ENCODE measurements at places on chromosomes 6 and 20. TPM values are rescaled to one million over a fixed set of nuclear protein-coding genes. Genes with fewer than 3 reads are reported as not detected.

Gene JPH2
- 156 TPM for total RNA-seq

Gene GSTA2
- total RNA-seq: not detected

Gene ADTRP
- not detected for total RNA-seq

Gene WFDC5
- total RNA-seq: not detected

Gene EYS
- total RNA-seq: not detected

Gene SLC17A5
- 4.2 TPM for total RNA-seq

Gene VWA7
- 19.1 TPM for total RNA-seq

Gene SEMG1
- total RNA-seq: not detected

Gene HTR1B
- not detected for total RNA-seq

GRCh38 chr20:50913690-50914375 lies 17.4 kb downstream of the ADNP start:
- DNase-seq: no peak

- DNase-seq: no peak
Observed at GRCh38 chr6:121158438-121158837, 175.8 kb downstream of the TBC1D32 start.

DNA sequence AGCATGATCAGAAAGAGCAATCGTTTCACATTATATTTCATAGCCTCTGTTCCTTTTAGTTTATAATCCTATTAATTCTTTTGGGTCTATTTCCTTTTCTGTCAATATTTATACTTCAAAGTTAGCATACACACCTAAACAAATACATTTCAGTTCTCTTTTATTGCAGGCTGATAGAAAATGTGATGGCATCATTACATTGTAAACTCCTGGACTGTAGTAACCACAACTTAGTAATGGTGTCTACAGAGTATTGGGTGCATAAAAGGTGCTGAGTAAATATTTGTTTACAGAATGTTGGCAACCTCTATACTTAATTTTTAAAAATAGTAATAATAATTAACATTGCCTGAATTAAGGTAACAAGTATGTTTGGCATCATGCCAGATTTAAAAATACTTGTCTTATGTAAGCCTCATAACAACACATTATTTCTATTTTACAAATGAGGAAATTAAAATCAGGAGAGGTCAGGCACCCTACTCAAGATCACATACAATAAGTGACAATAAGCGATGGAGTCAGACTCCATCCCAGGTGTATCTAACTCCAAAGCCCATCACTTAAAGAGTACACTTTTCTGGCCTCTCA lies 195.0 kb downstream of the UBE3D start:
- DNase-seq: no peak

GRCh38 chr6:54515713-54516112 lies 207.5 kb downstream of the TINAG start:
- DNase-seq: no peak

- DNase-seq: no peak
Observed at GRCh38 chr6:142155091-142155490, 8.0 kb downstream of the VTA1 start.

DNA sequence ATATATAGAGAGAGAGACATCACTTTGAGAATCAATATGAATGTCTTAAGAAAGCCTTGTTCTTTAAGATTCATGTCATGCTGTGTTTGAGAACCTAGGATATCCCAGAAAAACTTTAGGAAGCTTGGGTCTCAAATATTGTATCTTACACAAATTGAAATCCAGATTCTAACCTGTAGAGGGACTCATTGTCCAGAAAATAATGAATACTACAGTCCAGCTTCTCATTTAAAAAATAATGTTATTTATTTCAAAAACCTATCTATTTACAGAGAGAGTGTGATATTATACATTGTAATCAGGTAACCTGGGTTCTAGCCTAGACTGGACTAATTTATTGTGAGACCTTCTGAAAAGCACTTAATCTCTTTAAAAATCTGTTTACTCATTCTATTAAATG lies 4.2 kb downstream of the RFX6 start:
- no peak for DNase-seq

- DNase-seq: no peak
Observed at GRCh38 chr6:11484441-11484840, 53.1 kb upstream of the TMEM170B start.

- no peak for DNase-seq
Observed at GRCh38 chr20:60001108-60001507, 42.9 kb downstream of the CDH26 start.

DNA sequence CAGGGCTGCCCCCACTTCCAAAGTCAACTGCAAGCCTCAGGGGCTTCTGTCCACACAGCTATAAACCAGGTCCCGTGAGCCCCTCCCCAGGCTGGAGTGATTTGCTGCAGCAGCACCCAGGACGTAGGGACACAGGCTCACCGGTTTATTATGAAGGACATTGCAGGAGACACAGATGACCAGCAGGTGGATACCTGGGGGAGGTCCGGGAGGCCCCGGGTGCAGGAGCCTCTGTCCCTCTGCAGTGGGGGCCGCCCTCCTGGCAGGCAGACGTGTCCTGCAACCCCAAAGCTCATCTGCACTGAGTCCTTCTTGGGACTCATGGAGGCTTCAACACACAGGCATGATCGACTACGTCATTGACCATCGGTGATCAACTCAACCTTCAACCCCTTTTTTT lies 14.5 kb upstream of the NTSR1 start:
- DNase-seq: no peak

DNA sequence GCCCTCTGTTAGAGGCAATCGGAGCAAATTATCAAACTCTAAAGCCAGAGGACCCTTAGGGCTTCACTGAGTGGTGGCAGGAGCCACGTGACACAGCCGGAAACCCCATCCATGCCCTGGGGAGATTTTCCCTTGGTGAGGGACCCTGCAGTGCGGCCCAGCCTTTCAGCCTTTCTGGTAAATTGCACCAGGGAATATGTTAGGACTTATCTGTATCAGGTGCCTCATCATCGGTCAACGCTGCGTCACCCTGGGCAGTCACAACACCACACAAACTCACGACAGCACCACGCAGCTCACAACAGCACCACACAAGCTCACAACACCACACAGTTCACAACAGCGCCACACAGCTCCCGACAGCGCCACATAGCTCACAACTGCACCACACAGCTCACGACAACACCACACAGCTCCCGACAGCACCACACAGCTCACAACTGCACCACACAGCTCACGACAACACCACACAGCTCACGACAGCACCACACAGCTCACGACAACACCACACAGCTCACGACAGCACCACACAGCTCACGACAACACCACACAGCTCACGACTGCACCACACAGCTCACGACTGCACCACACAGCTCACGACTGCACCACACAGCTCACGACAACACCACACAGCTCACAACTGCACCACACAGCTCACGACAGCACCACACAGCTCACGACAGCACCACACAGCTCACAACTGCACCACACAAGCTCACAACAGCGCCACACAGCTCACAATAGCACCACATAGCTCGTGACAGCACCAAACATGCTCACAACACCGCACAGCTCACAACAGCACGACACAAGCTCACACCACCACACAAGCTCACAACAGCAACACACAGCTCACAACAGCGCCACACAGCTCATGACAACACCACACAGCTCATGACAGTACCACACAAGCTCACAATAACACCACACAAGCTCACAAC lies 199.0 kb downstream of the DLL1 start:
- peak; percentile 0 for DNase-seq

GRCh38 chr6:16551466-16551865 lies 209.8 kb downstream of the ATXN1 start:
- DNase-seq: no peak

- DNase-seq: no peak
Observed at GRCh38 chr6:85453052-85453451, 3.2 kb downstream of the NT5E start.

- DNase-seq: no peak
Observed at GRCh38 chr6:41274256-41274655, 12.2 kb downstream of the TREM1 start.

GRCh38 chr20:48329676-48330664 lies 497.8 kb downstream of the PREX1 start:
- DNase-seq: no peak

- peak; percentile 15 for DNase-seq
Observed at GRCh38 chr6:84422380-84422968, 195.0 kb upstream of the CEP162 start.

DNA sequence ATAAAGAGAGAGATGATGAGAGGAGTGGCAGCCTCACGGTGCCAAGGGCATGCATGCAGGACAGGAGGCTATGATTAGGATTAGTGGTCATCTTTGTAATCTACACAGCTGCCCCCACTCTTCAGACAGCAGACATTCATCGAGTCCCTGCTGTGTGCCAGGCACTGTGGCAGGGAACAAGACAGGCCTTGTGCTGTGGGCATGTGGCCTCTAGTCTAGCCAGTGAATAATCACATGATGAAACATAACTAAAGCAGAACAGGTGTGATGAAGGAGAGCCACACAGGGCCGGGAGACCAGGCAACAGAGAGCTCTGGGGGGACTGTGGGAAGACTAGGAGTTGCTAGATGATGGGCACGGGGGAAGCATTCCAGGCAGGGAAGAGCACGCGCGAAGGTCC lies 22.2 kb downstream of the TOX2 start:
- DNase-seq: no peak

GRCh38 chr6:80618953-80619352 lies 512.5 kb downstream of the BCKDHB start:
- DNase-seq: no peak

DNA sequence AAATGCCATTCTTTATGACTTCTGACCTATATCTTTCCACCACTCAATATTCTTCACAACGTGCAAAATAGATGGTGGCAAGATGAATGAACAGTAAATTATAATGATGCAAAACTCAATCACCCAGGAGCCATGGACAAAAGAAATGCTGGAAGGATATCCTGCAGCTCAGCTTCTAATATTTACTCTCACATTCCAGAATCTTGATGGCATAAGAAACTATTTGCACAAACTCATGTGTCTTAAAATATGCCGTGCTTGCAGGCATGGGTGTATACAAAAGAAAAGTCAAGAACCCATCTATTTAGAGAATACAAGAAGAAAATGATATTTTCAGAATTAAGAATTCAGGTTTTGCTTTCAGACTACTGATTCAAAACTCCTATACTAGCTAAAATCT lies 217.8 kb downstream of the SLC35F1 start:
- no peak for DNase-seq

DNA sequence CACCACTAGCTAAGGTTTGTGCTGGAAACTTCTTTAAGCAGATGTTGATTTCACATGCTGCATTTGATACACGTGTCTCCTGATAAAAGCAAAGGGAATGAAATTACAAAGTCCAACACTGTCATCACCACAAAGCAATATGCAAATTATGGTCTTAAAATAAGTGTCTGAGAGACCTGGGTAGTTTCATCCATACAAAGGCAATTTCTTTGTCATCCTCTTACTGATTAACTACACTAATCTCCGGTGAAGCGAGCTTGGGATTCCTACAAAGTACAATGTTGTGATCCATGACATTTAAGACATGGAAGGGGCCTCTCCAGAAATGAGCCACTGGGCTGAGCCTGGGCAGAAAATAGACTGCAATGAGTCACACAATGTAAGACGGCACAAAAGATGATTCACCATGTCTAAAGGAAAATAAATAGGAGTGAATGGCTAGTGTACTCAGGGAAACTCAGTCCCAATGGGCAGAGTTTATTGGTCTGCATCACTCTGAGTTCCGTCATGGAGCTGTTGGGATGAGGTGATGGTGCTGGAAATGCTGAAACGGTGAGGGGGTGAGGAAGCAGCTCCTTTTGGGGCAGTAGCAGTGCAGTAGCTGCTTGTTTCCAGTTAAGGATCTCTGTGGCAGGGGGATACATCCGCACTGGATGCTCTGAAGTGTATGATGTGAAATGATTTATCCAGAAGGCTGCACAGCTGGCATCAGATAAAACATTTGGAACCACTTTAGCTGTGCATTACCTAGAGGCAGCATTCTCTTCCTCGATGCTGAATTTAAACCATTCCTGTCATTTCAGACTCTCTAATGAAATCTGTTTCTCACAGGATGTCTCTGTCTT lies 103.3 kb downstream of the IBTK start:
- no peak for DNase-seq

DNA sequence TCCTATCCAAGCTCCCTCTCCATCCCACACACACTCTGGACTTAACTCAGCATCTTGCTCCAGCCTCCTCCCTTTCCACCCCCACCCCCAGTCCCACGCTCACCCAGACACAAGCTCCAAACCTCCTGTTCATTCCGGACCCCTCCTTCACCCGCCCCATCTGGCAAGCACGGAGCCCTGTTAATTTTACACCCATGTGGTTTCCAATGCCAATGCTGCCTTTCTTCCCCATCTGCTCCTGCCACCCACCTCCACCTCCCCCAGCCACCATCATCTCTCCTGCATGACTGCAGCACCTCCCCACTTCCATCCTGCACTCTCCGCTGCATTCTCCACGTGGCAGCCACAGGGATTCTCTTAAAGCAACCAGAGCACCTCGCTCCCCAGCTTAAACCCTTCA lies 9.9 kb upstream of the CDK5RAP1 start:
- no peak for DNase-seq

DNA sequence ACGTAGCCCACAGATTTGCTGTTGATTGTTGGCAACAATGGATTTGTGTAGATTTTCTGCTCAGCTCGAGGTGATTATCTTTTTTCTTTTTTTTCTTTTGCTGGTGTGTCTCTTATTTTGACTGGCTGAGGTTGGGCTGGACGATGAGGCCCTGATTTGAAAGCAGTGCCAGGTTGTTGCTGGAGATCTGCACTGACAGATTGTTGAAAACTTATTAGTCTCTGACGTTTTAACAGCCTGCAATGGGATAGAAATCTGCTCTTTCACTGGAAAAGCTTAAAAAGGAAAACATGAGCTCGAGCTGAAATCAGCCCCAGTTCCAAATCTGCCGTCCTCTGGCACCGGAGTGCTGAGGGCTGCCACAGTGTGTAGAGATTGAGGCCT lies 87.7 kb downstream of the PDE7B start:
- DNase-seq: no peak

GRCh38 chr6:161108916-161109315 lies 117.3 kb downstream of the MAP3K4 start:
- DNase-seq: no peak

DNA sequence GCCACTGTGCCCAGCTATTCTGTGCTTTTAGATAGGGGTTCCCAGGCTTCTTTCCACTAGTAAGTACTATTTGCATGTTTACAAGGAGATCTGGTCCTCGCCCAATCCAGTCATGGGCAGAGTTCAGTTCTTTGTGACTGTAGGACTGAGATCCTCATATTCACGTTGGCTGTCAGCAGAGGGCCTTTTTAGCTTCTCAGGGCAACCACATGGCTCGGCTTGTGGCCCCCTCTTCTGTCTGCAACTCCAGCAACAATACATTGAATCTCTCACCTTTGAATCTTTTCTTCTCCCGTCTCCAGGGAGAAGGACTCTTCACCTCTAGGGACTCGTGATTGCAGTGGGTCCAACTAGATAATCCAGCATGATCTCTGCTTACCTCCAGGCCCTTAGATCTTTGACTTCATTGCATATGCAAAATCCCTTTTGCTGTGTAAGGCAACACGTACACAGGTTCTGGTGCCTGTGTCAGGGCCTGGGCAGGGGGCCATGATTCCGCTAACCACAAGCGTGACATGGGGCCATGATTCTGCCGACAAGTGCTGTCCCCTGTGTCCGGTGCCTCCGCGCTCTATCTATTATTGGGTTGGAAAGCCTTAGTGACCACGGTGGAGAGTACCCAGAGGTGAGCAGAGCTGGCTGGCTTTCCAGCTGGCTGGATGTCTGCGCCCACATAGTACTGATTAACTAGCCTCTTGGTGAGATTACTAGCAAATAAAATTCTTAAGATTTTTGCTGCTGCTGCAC lies 5.1 kb downstream of the CCR6 start:
- no peak for DNase-seq
